Activated CD4-positive, alpha-beta T cell treated with anti-CD3 and anti-CD28 coated beads, Interleukin-2, amount 10 ng/mL, durations not matched to agents 7 days and 5 days (primary cell): ENCODE measurements at places on chromosomes 16 and 17.

- no peak overlapping the region for H3K4me3 ChIP-seq
- no peak for DNase-seq
- peaks cover 31% of the 10 kb centered on the region for H3K36me3 ChIP-seq
- peak overlapping the region; percentile 73 for H3K27ac ChIP-seq
- H3K27me3 ChIP-seq, result no peaks in the 10 kb centered on the region
These were observed 246.4 kb downstream of the PRKCA start for GRCh38 chr17:66548659-66549310.

GRCh38 chr16:53052519-53053501, at the start of gene CHD9NB:
CHD9NB (minus strand) TSS chr16:53052897; CDS start chr16:53044158, 8,739 bp downstream.
- DNase-seq, result no peak
- no peaks in the 10 kb centered on the region for H3K36me3 ChIP-seq

DNA sequence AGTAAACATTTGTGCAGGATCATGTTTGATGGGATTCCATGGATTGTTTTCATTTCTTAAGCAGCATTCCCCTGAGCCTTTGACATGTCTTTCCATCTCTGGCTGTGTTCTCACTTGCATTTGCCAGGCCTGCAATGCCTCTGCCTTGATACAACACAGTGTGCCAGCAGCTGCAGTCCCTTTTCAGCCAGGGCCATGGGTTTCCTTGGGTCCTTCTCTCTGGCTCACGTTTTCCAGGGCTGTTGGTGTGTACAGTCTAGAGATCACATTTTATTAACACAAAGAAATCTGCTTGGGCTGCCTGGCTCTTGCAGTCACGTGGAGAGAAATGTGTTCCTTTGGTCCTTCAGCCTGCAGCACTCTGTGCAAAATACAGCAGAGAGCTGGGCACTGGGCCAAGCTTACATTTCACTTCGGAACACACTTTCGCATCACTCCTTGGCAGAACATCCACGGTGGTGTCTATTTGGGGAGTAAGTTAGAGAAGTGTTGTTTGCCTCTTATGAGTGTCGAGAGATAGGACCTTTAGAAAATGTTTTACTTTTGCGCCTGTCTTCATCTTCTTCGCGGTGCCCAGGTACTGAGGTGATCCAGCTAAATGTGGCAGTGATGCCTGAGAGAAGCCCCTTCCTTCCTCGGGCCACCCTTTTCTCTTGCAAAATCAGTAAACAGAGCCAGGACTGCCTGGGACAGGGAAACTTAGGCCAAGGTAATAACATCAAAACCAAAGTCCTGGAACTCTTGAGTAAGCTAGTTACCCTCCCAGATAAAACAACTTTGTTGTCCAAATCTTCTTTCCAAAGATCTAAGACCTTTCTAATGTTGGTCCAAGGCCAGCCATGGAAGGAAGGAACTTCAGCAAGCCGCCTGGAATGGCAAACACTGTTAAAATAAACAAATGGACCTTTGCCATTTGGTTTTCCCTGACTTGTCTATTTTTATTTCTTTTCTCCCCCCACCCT, 20.9 kb downstream of the HLF start:
- no peak for DNase-seq
- no peak overlapping the region for H3K4me3 ChIP-seq
- H3K36me3 ChIP-seq, result no peaks in the 10 kb centered on the region
- H3K27ac ChIP-seq, result no peak overlapping the region
- peaks cover 18% of the 10 kb centered on the region for H3K4me1 ChIP-seq

DNA sequence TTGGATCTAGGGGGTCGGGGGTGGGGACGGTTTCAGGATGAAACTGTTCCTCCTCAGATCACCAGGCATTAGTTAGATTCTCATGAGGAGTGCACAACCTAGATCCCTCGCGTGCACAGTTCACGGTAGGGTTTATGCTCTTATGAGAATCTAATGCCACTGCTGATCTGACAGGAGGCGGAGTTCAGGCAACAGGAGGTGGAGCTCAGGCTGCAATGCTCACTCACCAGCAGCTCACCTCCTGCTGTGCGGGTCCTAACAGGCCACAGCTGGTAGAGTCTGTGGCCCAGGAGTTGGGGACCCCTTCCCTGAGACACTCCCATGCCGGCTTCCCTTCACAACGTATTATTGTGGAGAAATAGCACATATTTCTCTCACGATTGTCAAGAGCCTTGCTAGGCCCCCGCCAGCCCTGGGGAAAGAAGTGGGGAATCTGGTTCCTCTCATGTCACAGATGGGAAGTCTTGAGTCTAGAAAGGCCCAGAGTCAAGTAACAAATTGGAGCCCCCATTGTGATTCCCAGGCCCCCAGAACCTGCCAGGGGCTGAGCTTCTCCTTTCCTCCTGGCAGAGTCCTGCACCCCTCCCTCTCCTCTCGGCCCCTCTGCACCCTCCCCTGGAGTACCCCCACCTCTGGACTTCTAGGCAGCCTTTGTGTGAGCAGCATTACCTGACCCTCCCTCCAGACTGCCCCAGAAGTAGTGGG, 6.1 kb upstream of the KRT14 start:
- H3K36me3 ChIP-seq, result no peaks in the 10 kb centered on the region
- H3K27ac ChIP-seq, result no peak overlapping the region
- no peaks in the 10 kb centered on the region for H3K27me3 ChIP-seq
- DNase-seq, result no peak
- H3K4me1 ChIP-seq, result no peaks in the 10 kb centered on the region

DNA sequence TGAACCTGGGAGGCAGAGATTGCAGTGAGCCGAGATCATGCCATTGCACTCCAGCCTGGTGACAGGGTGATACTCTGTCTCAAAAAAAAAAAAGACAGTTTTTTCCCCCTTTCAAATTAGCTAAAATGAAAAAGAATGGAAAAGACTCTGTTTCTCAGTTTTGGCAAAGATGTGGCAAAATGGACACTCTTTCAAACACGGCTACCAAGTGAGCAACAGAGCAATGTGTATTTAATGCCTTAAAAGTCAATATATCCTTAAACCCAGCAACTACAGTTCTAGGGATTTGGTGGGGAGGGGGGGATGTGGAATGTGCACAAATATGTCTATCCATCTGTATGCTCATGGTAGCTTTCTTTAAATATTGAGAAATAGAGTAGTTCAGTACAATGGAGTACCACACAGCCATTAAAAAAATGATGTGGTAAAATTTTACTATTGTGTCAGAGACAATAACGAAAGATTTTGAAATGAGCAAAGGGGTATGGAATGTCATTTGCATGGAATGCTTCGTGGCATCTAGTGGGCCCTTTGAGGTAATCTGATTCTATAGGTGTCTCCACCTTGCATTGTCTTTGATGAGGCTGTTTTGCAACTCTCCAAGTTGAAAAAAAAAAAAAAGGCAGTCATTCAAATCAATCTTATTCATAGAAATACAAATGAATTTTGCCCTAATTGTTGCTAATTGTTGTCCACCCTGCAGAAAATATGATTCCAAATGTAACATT, 108.1 kb downstream of the AXIN2 start:
- no peaks in the 10 kb centered on the region for H3K4me1 ChIP-seq
- no peaks in the 10 kb centered on the region for H3K36me3 ChIP-seq
- H3K27ac ChIP-seq, result no peak overlapping the region
- DNase-seq, result no peak
- no peak overlapping the region for H3K4me3 ChIP-seq

GRCh38 chr17:73748508-73748907, 104.3 kb upstream of the SDK2 start:
- no peak overlapping the region for H3K27ac ChIP-seq
- no peak overlapping the region for H3K4me3 ChIP-seq
- H3K4me1 ChIP-seq, result no peaks in the 10 kb centered on the region
- H3K27me3 ChIP-seq, result no peaks in the 10 kb centered on the region
- no peak for DNase-seq

GRCh38 chr16:57394444-57394843, 10.1 kb upstream of the CCL17 start:
- H3K27ac ChIP-seq, result no peak overlapping the region
- peaks cover 5% of the 10 kb centered on the region for H3K27me3 ChIP-seq
- DNase-seq, result no peak
- no peaks in the 10 kb centered on the region for H3K4me1 ChIP-seq
- H3K36me3 ChIP-seq, result no peaks in the 10 kb centered on the region

DNA sequence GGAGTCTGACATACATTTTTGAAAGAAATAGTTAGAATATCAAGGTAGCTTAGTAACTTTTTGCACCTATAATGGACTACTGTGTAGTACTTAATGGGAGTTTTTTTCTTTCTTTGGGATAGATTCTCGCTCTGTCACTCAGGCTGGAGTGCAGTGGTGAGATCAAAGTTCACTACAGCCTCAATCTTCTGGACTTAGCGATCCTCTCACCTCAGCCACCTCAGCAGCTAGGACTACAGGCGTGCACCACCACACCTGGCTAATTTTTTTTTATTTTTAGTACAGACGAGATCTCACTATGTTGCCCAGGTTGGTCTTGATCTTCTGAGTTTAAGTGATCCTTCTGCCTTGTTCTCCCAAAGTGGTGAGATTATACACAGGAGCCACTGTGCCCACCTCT, 9.5 kb downstream of the TAOK1 start:
- peaks cover 29% of the 10 kb centered on the region for H3K36me3 ChIP-seq
- no peak for DNase-seq
- no peak overlapping the region for H3K4me3 ChIP-seq
- H3K27ac ChIP-seq, result no peak overlapping the region

GRCh38 chr17:72258711-72259110, 137.9 kb downstream of the SOX9 start:
- H3K27me3 ChIP-seq, result no peaks in the 10 kb centered on the region
- no peak for DNase-seq
- no peak overlapping the region for H3K4me3 ChIP-seq
- no peaks in the 10 kb centered on the region for H3K4me1 ChIP-seq
- H3K36me3 ChIP-seq, result no peaks in the 10 kb centered on the region
- H3K27ac ChIP-seq, result no peak overlapping the region

- H3K4me1 ChIP-seq, result peaks cover 5% of the 10 kb centered on the region
- no peak overlapping the region for H3K27ac ChIP-seq
- H3K36me3 ChIP-seq, result no peaks in the 10 kb centered on the region
- H3K4me3 ChIP-seq, result no peak overlapping the region
These were observed 13.3 kb upstream of the MARCHF10 start for GRCh38 chr17:62821189-62822079.

- peaks cover 3% of the 10 kb centered on the region for H3K36me3 ChIP-seq
- no peak overlapping the region for H3K4me3 ChIP-seq
- no peak for DNase-seq
- no peak overlapping the region for H3K27ac ChIP-seq
- peaks cover 39% of the 10 kb centered on the region for H3K4me1 ChIP-seq
These were observed 31.0 kb upstream of the ST6GALNAC1 start for GRCh38 chr17:76674600-76674999.

GRCh38 chr17:36602924-36603384, 1.6 kb downstream of the MRM1 start:
- H3K4me1 ChIP-seq, result peaks cover 46% of the 10 kb centered on the region
- peak overlapping the region; percentile 79 for H3K4me3 ChIP-seq
- peak overlapping the region; percentile 83 for H3K27ac ChIP-seq
- H3K27me3 ChIP-seq, result no peaks in the 10 kb centered on the region

- H3K27me3 ChIP-seq, result no peaks in the 10 kb centered on the region
- peaks cover 12% of the 10 kb centered on the region for H3K36me3 ChIP-seq
- no peak overlapping the region for H3K27ac ChIP-seq
- H3K4me3 ChIP-seq, result no peak overlapping the region
- H3K4me1 ChIP-seq, result no peaks in the 10 kb centered on the region
- DNase-seq, result peak; percentile 68
These were observed 20.9 kb upstream of the CLEC18A start for GRCh38 chr16:69930117-69930776.

DNA sequence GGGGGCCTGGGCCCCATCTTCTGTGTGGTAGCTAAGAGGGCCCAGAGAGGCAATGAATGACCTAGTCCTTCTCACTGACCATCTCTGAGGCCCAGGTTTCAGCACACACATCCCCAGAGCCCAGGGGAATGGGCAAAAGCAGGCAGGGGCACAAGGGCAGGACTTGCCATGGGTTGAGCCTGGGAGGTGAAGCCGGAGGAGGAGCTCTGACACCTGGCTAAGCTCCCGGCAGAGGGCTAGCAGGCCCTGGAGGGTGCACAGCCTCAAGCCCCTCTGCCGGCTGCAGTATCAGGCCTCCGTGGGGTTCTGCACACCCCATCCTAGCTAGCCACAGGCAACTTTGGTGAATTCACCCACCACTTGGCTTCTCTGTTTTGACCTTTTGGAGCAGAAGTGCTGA, 5.3 kb downstream of the SRCIN1 start:
- H3K27me3 ChIP-seq, result peaks cover 84% of the 10 kb centered on the region
- no peak overlapping the region for H3K27ac ChIP-seq
- DNase-seq, result no peak
- H3K4me1 ChIP-seq, result peaks cover 3% of the 10 kb centered on the region
- no peak overlapping the region for H3K4me3 ChIP-seq

GRCh38 chr16:74888888-74889287, 96.0 kb downstream of the WDR59 start:
- H3K4me1 ChIP-seq, result peaks cover 5% of the 10 kb centered on the region
- no peak for DNase-seq
- H3K4me3 ChIP-seq, result no peak overlapping the region
- peak overlapping the region; percentile 16 for H3K27ac ChIP-seq
- no peaks in the 10 kb centered on the region for H3K27me3 ChIP-seq

DNA sequence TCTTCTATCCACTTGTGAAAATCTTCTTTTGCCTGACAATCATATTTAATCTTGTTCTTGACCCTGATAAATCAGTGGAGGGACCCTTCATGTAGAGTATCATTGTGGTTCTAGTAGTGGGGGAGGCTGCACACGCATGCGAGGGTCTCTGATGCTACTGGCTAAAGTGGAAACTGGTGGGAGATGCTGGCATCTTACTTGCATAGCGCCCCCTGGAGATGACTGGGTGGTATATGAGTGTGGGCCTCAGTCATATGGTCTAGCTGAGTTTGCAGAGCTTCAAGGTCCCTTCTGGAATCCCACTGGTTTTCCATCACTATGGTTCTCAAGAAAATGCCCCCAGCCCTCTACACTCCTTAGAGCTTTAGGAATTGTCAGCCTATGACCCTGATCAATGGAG, 236.4 kb upstream of the AXIN2 start:
- H3K36me3 ChIP-seq, result no peaks in the 10 kb centered on the region
- H3K27me3 ChIP-seq, result peaks cover 2% of the 10 kb centered on the region
- peak; percentile 24 for DNase-seq
- no peak overlapping the region for H3K27ac ChIP-seq

GRCh38 chr17:75823257-75824041, 20.8 kb downstream of the UNC13D start:
- peaks cover 21% of the 10 kb centered on the region for H3K36me3 ChIP-seq
- no peak for DNase-seq
- H3K27ac ChIP-seq, result no peak overlapping the region
- H3K4me1 ChIP-seq, result peaks cover 38% of the 10 kb centered on the region
- no peaks in the 10 kb centered on the region for H3K27me3 ChIP-seq

DNA sequence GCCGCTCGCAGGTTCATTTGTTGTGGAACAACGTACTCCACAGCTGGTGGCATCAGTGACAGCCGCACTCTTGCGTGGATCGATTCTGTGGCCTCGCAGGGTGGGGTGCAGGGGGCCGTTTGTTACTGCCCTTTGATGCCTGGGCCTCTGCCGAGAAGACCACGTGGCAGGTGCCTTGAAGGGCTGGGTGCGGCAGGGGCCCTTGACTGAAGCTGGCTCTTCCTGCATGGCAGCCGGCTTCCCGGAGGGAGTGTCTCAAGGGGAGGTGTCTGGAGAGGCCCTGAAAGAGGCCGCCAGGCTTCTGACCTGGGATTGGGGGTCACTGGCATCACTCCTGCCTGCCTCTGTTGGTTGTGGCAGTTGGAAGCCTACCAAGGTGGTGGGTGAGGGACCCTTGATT, 43.8 kb downstream of the TBCD start:
- H3K27ac ChIP-seq, result no peak overlapping the region
- peaks cover 5% of the 10 kb centered on the region for H3K36me3 ChIP-seq
- H3K4me1 ChIP-seq, result no peaks in the 10 kb centered on the region
